ENCODE measurements at places on chromosomes 1 and 21. TPM values are rescaled to one million over a fixed set of nuclear protein-coding genes. Genes with fewer than 3 reads are reported as not detected.

- H3K27me3 ChIP-seq: no peaks in the 10 kb centered on the region
- no peak for DNase-seq
- H3K4me3 ChIP-seq: no peak overlapping the region
- H3K27ac ChIP-seq: no peak overlapping the region
- H3K36me3 ChIP-seq: no peaks in the 10 kb centered on the region
Observed at GRCh38 chr1:111719674-111720132, 19.5 kb downstream of the INKA2 start.

GRCh38 chr1:59215766-59216291, 81.1 kb upstream of the FGGY start:
- no peak for DNase-seq
- no peaks in the 10 kb centered on the region for H3K36me3 ChIP-seq
- no peak overlapping the region for H3K4me3 ChIP-seq

- peak within 1 kb of the TSS; percentile 99 for H3K4me3 ChIP-seq
- H3K27me3 ChIP-seq: no peaks in the 10 kb centered on the region
- peak within 1 kb of the TSS; percentile 58 for H3K27ac ChIP-seq
- H3K4me1 ChIP-seq: no peaks in the 10 kb centered on the region
- H3K36me3 ChIP-seq: no peaks in the 10 kb centered on the region
Observed at GRCh38 chr1:26169669-26170471, at the start of gene ZNF593. Gene ZNF593, plus strand, starts transcription at chr1:26169908. Its CDS starts 76 bp downstream, at chr1:26169984.

DNA sequence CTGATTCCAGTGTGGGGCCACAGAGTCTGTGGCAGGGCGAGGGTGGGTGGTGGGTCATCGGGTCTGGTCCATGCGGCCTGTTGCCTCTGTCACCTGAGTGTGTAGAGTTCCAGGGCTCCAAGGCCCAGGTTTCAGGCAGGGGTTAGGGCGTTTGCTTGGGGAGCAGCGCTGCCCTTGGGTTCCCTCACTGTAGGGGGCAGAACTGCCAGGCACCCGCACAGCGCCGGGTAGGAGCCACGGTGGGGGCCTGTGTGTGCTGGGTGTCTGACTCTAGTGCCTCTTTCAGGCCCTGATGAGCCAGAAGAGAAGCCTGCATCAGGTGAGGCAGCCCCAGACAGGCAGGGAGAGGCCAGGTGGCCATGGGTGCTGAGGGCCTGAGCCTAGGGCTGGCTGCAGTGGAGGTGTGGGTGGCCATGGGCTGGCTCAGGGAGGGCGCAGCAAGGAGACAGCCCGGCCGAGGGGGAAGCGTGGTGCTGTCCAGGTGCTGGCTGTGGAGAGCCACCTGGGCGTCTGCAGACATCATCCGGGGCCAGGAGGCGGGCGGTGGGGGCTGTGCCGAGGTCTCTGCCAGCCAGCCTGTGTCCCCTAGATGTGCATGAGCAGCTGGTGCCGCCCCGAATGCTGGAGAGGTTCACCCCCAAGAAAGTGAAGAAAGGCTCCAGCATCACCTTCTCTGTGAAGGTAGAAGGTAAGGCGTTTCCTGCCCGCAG, 72.3 kb downstream of the TRIM11 start:
- H3K4me1 ChIP-seq: no peaks in the 10 kb centered on the region
- no peaks in the 10 kb centered on the region for H3K36me3 ChIP-seq
- H3K27ac ChIP-seq: no peak overlapping the region

GRCh38 chr21:42459082-42459460, 37.0 kb downstream of the RSPH1 start:
- no peak for DNase-seq
- H3K4me3 ChIP-seq: no peak overlapping the region
- no peaks in the 10 kb centered on the region for H3K4me1 ChIP-seq
- H3K27ac ChIP-seq: no peak overlapping the region
- no peaks in the 10 kb centered on the region for H3K27me3 ChIP-seq

GRCh38 chr1:229139331-229140118, 131.4 kb upstream of the RAB4A start:
- no peaks in the 10 kb centered on the region for H3K27me3 ChIP-seq
- no peaks in the 10 kb centered on the region for H3K4me1 ChIP-seq
- no peak overlapping the region for H3K27ac ChIP-seq
- no peak for DNase-seq

DNA sequence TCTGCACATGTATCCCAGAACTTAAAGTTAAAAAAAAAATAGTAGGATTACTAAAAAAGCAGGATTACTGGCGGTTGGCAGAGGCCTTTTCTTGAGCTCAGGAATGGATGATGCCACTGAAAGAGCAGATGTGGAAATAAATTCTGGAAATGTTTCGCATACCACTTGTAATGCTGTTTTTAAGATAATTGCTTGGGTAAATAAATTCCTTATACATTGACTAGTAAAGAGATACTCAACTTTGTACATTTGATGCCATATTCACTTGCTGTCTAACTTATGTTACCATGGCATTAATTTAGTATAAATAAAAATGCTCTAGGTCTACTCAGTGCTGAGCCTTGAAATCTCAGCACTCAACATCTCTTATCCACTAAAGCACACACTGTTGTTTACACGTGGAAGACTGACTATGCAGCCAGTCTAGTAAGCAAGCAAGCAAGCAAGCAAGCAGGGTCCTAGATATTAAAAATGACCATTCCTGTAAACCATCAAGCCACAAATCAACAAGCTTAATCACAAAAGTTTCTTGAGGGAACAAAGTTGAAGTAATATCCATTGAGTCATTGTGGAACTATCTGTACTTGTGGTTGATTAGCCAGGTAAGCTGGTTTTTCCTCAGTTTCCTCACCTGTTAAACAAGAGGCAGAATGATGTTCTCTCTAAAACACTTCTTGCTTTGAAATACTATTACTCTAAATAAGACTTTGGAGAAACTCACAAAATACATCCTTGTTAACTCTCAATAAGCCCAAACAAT, 1.7 kb upstream of the RASAL2 start:
- no peak overlapping the region for H3K4me3 ChIP-seq
- H3K36me3 ChIP-seq: no peaks in the 10 kb centered on the region
- H3K27ac ChIP-seq: no peak overlapping the region
- peaks cover 3% of the 10 kb centered on the region for H3K4me1 ChIP-seq

- no peak overlapping the region for H3K27ac ChIP-seq
- no peak for DNase-seq
- no peak overlapping the region for H3K4me3 ChIP-seq
- H3K36me3 ChIP-seq: no peaks in the 10 kb centered on the region
- no peaks in the 10 kb centered on the region for H3K4me1 ChIP-seq
Observed at GRCh38 chr1:6503884-6504602, 12.6 kb upstream of the PLEKHG5 start.

The IRF2BP2 gene
- 50.5 TPM for total RNA-seq

The SDE2 gene
- total RNA-seq: 10.9 TPM
